ENCODE measurements at places on chromosomes 6 and 20. TPM values are rescaled to one million over a fixed set of nuclear protein-coding genes. Genes with fewer than 3 reads are reported as not detected.

Gene MATN4
- polyA plus RNA-seq: 0.16 TPM

- peak; percentile 39 for DNase-seq
Measured at GRCh38 chr6:97203343-97203742, 79.7 kb downstream of the MMS22L start.

Gene MRPL2
- polyA plus RNA-seq: 43.0 TPM

DNA sequence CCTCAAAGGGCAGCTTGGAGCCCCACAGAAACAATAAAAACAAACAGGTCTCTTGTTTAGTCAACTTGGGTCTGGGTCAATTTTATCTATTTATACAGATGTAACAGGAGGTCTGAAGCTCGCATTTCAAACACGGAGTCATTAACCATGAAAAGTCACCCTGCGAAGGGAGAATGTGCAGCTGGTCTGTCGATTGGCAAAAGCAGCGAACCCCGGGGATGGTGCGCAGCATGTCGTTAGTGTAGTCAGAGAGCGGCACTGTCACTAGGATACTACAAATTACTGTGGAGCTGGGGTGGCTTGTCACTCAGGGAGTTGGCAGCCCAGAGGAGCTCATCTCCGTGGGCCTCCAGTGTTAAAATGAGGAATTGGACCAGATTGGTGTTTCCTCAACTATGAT lies 190.4 kb upstream of the ARG1 start:
- DNase-seq: no peak

DNA sequence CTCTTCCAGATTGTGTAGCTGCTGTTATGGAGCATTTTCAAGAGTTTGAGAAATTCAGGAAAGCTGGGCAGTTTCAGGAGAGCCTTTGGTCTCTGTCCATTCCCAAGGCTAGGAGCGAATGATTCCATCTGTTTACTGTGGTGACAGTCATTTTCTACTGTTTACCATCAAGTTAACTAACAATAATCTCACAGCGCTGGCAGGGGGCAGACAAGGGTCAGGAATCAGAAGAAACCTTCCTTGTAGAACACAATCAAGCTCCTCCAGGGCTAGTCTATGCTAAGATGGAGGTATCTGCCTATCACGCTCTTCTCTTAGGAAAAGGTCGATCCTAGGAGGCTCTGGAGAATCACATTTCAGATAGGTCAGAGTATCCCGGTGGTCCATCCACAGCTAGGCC lies 293.9 kb downstream of the KIF16B start:
- DNase-seq: no peak

DNA sequence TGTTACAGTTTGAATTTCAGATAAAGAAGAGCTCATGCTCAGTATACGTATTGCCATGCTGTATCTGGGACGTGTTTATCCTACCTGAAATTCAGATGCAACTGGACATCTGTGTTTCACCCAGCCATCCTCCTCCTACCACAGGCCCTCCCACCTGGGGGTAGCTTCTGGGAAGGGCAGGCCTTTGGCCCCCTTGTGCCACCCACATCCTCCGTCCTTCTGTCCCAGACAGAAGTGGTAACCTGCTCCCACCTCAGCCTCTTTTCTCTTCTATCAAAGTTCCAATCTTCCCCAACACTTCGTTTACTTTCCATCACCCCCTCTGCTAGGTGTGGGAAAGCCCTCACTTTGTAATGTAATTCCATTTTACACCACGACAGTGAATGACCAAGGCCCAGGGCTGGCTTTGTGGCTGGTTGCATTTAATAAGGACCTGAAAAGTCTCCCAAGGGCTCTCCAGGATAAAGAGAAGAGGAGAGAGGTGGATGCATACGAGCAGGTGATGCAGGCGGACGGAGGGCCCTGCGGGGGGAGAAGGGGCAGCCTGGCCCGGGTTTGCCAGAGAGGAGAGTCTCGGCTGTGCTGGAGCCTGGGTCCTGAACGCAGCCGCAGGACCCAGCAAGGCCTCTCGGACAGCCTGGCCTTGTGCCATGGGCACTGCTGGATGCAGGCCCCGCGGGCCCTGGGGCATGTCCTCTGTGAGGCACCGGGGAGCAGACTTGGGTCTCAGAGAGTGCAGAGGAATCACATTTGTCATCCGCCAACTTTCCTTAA lies 98.4 kb downstream of the PSMB1 start:
- peak; percentile 62 for DNase-seq

DNA sequence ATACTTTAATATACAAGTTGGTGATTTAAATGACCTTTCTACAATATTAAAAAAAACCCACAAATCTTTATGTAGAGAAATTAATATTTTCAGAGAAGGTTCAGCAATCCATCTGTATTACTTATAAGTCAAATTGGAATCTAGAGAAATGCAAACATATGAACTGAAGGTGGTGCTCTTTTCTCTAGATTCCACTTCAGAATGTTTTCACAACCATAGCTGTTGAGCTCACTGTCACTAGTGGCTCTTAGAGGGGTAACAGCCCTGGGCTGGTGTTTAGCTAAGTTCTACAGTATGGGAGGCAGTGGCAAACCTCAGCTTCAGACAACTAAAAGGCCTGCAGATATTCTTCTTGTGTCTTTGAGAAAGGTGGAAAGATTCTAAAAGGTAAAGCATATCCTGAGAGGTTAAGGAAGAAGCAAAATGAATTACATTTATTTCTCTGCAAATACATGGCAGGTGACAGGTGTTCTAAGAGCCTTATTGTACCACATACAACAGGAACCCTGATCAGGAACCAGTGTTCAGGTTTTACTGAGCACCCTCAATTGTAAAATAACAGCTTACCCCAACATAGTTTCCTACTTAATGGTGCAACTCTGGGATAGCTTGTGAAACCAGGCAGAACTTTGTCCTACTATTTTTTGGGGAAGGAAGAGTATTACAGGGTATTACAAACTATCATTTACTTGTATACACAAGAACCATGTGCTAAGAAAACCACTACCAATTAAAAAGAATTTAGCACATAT lies 56.6 kb upstream of the SAMHD1 start:
- peak; percentile 28 for DNase-seq

DNA sequence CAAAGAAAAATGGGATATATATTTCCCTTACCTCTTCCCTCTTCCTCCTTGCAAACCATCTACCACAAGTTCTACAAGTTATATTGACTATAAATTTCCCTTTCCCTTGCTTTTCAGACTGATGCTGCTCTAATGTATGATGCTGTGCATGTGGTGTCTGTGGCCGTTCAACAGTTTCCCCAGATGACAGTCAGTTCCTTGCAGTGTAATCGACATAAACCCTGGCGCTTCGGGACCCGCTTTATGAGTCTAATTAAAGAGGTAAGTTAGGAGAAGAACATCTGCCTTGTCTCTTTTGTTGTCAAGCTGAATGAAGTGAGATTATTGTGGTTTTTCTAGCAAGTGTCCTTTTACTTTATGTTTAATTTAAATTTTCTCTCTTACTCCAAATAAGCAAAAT lies 406.0 kb downstream of the GRIK2 start:
- DNase-seq: no peak

- no peak for DNase-seq
Measured at GRCh38 chr6:135117413-135117968, 62.9 kb upstream of the HBS1L start.

DNA sequence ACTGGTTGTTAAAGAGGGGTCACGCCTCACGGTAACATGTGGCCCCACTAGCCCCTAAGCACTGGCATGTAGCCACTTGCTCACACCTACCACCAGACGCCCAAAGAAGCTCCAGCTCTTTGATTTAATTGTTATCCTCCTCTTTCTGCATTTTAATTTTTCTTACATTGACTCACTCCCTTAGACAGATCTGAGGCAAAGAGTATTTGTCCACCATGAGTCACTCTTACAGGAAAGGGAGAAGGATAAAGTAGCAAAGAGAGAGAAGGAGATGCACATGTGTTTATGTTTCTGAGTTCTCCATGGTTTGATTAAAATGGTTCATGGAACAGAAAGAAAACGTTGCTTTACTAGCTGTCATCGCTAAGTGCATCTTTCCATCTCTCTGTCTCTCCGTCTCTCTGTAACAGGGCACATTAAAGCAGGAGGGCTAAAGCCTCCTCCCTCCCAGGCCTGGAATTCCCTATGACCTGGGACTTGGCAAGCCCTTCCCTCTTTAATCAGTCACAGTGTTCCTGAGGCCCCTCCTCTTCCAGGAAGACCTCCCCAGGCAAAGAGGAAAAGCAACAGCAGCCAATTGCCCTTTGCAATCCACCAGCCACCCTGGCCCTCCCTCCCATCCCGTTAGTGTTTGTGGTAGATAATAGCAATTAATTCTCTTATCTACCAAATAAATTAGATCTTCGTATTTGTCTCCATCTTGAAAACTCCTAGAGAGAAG lies 112.8 kb upstream of the TSHZ2 start:
- DNase-seq: peak; percentile 58

Gene ASIP
- polyA plus RNA-seq: 0.15 TPM

GRCh38 chr6:158372574-158372973 lies 60.3 kb downstream of the TULP4 start:
- no peak for DNase-seq

Gene LY6G6C
- polyA plus RNA-seq: 0.08 TPM

- DNase-seq: no peak
Measured at GRCh38 chr20:7985916-7986315, 33.6 kb downstream of the TMX4 start.

- no peak for DNase-seq
Measured at GRCh38 chr6:52518279-52518945, 58.4 kb downstream of the TRAM2 start.

DNA sequence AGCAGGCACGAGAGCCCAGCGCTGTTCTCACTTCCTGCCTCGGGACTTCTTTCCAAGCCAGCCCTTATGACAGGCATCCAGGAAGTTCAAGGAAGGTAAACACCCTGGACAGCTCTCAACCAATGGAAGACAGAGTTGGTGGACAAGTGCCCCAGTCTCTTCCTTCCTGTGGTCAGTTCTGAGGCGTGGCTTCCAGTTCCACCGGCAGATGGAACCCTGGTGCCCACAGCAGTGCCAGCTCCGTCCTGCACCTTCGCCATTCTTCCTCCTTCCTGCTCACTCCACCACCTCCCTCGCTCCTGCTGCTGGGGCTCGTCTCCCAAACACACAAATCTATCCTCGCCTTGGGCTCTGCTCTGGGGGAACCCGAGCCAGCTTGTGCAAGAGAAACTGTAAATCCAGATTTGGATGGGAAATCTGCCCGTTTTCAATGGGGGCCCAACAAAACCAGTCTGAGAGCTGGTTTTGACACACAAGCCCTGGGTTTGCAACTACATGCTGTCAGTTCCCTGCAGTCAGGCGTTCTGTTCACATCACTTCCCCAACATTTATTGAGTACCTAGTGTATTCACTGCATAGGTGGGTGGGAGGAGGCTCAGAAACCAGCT lies 162.7 kb downstream of the GRM4 start:
- peak; percentile 36 for DNase-seq

DNA sequence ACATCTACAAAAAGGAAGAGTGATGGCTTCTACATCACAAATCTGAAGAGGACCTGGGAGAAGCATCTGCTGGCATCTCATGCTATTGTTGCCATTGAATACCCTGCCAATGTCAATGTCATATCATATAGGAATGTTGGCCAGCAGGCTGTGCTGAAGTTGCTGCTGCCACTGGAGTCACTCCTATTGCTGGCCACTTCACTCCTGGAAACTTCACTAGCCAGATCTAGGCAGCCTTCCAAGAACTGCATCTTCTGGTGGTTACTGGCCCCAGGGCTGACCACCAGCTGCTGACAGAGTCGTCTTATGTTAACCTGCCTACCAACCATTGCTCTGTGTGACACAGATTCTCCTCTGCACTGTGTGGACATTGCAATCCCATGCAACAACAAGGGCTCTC lies 111.8 kb downstream of the PERP start:
- no peak for DNase-seq

DNA sequence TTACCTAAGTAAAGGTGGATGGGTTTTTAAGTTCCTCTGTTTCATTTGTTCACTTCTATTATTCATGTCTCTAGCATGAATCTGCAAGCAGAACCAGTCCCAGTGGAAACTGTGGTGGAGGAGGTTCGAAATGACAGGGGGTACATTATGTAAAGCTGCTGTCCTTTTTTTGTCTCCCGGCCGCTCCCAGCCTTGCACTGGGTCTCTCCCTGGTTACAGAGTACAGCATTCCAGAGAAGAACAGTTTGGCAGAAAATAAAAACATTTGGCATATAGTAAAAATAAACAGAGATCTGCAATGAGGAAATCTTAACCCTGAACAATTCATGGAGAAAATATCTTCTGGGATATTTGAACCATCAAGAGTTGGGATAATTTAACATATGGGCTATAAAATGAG lies 34.6 kb upstream of the TAGAP start:
- no peak for DNase-seq

DNA sequence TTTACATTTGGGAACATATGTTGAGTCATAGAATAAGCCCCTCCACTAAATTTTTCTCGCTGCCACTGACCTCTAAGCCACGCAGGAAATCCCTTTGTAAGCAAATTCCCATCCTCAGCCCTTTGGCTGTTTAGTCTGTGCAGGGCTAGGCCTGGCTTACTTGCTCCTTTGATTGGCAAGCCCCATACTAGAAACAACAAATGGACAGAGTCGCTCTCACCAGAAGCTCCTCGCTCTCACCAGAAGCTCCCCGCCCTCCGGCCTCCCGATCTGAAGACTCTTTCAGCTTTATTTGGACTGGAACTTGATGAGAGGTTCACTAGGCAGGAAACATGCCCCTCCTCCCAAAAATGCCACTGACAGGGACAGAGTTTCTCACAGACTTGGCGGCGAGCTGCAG lies 149.2 kb upstream of the EXOC2 start:
- DNase-seq: no peak

DNA sequence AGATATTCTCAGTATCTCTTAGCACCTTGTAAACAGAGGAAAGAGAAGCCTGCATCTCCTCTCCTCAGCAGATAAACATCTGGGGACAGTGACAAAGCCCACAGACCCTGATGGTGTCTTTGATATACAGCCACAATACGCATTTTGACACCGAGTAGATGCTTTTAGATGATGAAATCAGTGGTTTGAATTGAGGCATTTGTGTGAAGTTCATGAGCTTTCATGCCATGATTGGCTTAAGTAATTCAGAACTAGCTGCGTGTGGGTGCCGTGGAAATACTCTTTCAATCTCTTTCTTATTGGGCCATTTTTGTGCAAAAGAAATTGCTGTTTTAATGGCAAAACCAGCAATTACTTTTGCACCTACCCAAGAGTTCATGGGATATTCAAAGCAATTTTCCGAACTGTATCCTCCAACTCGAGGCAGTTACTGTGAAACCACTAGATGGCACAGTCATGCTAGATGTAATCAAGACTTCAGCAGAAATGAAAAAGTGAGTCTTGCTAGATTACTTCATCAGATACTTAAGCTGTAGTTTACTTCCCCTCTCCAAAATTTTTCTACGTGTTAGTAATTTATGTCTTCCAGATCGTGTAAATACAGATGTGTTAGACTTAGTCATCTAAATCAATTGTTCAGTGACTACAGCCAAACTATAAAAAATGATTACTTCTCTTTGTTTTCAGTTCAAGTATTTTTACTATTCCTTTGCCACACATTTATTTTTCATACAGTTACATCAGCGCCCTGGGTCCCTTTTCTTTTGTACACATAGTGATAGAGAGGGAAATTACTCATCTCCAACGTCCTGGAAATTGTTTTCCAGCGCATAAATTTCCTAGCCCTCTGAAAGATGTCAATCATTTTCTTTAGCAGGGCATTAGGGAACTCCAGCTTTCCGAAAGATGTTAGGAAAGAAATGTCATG lies 49.4 kb downstream of the IYD start:
- DNase-seq: peak; percentile 36

Gene CTAGE9
- not detected for polyA plus RNA-seq
